ENCODE measurements at places on chromosomes 6 and 20.

- no peak for DNase-seq
Measured at GRCh38 chr6:17530321-17530835, 69.7 kb upstream of the FAM8A1 start.

- no peak for DNase-seq
Measured at GRCh38 chr20:47703748-47704147, 81.5 kb downstream of the SULF2 start.

- no peak for DNase-seq
Measured at GRCh38 chr20:25321262-25321831, 69.3 kb downstream of the ABHD12 start.

- no peak for DNase-seq
Measured at GRCh38 chr6:149717255-149717587, 680 bp downstream of the LATS1 start.

DNA sequence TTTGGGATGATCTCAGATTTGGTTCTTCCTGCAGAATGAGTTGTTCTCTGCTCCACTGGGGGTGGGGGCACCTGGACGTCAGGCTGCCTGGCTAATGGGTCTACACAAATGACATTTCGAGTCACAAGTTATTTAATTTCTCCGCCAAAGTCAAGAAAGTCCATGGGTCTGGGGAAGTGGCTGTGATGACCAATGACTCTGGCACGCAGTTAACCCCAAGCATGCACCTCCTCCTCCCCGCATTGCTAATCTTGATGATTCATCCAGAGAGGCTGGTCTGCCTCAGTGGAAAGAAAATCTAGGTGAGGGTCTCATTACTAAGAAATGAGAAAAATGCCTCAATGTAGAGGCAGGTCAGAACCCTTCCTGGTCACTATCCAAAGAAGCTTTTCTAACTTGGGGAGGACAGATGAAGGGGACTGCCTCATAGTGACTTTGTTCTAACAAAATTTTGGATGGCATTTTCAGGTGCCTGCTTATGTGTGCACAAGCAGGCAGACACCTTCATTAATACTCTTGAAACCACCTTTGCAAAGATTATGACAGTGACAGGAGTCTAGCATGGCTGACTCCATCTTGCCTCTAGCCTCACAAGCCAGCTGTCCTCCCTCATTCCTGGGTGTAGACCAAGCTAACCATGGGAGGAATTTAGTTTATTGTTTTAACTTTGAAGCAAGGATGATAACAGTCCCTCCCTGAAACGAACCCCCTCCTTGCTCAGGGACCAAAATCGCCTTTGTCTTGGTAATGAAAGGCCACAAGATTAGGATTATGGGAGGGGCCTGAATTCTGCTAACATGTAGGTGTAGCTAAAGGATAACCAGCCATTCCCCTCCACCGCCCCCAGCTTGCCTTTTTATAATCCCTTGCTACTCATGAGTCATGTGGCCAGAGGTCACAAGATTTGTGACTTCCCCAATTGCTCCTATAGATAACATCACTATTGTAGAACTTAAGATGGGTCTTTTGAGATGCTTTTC, 98.6 kb upstream of the MRPS10 start:
- no peak for DNase-seq

GRCh38 chr6:157380458-157380778, 572 bp upstream of the ZDHHC14 start:
- DNase-seq = no peak

DNA sequence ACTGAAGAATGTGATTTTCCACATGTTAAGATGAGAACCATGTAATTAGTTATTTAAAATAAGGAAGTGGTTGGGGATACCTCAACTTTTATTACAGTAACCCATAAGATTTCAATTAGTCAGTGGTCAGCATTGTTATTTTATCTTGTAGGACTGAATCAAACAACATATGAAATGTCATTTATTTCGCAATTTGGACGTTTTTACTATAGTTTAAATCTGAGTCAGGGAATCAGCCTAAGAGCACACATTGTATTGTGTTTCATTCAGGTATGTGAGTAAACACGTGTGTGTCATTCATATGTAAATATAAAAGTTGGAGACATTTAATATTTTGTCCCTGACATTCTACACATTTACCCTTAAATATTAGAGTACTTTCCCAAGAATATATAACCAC, 1418.7 kb downstream of the GRIK2 start:
- DNase-seq = no peak

DNA sequence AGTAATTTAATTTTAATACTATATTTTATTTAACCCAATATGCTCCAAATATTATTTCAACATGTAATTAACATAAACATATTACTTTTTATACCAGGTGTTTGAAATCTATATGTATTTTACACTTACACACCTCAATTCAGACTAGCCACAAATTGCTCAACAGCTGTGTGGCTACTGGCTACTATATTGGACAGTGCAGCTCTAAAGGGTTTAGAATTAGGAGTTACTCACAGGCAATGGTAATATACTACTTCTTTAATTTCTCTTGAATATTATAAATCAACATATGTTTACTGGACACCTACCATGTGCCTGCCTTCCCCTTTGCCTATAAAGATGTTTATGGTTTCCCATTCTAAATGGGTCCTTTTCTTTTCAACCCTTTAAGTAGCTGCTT, 2.3 kb downstream of the MTRF1L start:
- DNase-seq = no peak

DNA sequence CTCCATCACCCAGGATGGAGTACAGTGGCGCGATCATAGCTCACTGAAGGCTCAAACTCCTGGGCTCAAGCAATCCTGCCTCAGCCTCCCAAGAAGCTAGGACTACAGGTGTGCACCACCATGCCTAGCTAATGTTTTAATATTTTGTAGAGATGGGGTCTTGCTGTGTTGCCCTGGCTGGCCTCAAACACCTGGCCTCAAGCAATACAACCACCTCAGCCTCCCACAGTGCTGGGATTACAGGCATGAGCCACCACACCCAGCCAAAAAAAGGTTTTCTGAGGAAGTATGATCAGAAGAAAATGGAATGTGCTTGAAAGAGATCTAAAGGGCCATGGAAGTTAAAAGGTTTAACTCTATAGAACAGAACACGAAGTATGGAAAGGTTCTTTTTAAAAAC, 8.7 kb downstream of the RBBP9 start:
- DNase-seq = no peak

- DNase-seq = no peak
Measured at GRCh38 chr20:38320221-38320620, 16.3 kb downstream of the BPI start.

DNA sequence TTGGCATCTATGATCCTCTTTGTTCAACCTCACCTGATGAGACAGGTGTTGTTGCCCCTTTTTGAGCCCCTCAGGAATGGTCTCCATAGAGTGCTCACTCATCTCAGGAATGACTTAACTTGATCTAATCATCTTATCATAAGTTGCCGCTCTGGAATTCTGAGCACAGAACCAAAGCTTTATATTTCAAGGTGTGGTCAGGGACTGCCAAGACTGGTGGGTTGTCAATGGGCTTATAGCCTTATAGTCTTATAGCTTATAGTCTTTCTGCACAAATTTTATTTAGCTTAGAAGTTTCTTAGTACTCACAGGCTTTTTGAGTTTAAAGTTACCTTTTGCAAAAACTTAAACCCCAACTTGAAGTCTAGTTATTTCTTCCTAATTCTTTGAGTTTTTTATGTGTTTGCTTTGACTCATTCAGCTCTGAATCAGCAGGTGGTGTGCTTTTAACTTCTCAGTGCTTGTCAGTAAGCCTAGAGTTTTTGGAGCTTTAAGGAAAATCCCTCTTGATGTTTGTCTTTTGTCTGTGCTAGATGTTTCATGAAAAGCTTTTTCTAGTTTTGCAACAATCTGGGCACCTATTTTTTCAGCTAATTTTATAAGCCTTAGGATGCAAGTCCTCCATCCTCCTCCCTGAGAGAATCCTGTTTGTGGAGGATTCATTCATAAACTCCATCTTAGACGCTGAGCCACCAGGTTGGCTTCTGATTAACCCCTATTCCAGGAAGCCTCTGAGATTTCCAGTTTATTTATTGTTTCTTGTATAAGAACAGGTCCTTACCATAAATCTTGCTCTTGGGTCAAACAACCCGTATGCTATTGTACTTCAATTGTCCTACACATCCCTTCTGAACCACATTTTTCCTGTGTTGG, 72.3 kb upstream of the SSTR4 start:
- DNase-seq = no peak

- no peak for DNase-seq
Measured at GRCh38 chr6:38554700-38555413, 84.9 kb downstream of the BTBD9 start.

DNA sequence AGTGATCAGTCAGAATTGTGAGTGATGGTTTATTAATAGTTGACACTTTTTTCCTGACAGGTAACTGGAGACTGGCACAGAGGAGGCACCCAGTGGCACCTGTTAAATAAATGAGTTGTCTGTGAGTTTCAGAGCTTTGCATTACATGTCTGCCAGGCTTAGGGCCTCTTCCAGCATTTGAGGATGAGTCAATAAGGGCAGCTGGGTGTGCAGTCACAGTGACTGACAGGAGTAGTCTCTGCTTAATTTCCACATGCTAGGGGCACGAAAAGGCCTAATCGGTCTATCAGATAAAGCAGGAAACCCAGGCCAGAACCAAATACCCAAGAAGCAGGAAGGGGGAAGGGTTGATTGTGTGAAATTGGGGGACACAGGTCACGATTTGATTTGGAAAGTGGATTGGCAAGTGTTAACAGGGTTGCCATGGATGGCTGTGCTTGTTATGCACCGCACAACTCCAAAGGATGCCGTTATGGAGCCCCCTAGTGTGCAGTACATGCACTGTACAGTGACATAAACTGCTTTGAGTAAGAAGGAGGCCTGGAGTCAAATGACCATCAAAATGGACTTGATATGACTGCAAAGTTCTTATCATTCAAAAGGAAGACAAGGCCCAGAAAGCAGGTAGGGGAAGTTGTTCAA, 111.9 kb upstream of the GGTLC1 start:
- DNase-seq = peak; percentile 25

DNA sequence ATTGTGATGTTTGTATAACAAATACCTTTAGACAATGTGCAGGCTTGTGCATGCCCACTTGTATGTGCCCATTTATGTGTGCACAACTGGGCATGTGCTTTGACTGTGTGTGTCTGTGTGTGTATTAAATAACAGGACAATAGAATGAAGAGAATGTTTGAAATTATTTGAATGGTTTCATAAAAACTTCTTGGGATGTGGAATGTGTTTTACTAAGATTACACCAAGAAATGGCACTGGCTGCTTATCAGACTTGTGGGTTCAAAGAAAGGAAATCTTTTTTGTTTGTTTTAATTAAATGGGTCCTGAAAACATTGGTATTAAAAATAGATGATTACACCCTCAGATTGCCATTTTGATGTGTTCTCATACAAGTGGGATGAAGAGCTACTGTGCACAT, 191.6 kb upstream of the CCN2 start:
- no peak for DNase-seq

GRCh38 chr6:110265273-110265672, 85.0 kb downstream of the CDC40 start:
- DNase-seq = no peak

GRCh38 chr6:167094820-167095637, 27.9 kb upstream of the CCR6 start:
- no peak for DNase-seq

DNA sequence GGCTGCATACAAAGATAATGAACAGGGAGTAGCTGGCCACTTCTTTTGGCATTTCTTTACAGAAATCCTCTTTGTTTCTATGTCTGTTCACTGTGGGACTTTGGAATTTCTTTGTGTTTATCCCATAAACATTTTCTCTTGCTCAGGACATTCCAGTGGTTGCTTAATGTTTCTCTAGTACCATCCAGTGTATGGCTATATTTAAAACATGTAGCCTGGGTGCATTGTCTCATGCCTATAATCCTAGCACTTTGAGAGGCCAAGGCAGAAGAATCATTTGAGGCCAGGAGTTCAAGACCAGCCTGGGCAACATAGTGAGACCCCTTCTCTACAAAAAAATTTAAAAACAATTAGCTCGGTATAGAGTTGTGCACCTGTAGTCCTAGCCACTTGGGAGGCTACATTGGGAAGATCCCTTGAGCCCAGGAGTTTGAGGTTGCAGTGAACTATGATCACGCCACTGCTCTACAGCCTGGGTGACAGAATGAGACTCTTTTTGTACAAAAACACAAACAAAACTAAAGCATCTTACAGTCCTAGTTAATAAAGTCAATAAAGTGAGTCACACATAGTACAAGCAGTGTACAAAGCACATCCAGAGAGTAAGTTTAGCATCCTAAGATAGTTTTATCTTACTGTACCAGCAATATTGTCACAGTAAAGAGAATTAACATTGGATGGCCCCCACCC, 63.3 kb downstream of the ZFAND3 start:
- DNase-seq = no peak

DNA sequence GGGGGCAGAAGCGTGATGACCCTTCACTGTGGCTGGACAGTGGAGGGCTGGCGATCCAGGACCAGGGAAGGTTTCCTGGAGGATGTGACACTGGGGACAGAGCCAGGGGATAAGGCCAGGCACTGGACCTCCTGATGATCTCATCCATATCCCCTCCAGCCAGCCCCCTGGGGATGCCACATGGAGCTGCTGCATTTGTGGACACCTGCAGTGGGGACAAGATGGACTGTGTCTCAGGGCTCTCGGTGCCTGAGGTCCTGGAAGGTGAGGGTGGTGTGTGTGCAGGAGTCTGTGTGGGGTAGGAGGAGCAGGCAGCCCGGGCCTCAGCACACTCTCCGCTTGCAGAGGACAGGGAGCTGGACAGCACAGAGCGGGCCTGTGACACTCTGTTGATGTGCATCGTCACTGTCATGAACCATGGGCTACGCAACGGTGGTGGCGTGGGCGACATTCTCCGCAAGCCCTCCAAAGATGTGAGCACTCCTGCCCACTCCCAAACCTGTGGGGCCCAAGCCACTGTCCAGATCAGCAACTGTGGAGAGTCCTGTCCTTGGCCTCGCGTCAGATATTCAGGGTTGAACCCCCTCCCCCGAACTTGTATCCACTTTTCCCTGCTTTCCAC, 19.9 kb downstream of the UQCC2 start:
- no peak for DNase-seq

DNA sequence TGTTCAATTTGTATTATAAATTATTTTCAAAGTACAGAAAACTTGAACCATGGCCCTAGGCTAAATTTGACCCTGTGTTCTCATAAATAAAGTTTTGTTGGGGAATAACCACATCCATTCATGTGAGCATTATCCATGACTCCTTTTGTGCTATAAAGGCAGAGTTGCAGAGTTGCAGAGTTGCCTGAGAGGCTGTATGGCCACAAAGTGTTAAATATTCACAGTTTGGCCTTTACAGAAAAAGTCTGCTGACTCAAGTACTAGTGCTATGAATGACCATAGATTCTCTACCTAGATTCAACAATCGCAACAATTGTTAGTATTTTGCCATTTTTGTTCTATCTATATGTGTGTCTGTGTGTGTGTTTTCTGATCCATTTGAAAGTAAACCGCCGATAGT, 46.2 kb upstream of the BEND3 start:
- DNase-seq = no peak

GRCh38 chr6:82573254-82573972, 209.8 kb downstream of the TPBG start:
- no peak for DNase-seq

- DNase-seq = no peak
Measured at GRCh38 chr6:90982051-90982450, 395.2 kb upstream of the MAP3K7 start.

- DNase-seq = no peak
Measured at GRCh38 chr20:7348253-7348652, 580.8 kb downstream of the BMP2 start.

Data from stimulated activated CD8-positive, alpha-beta memory T cell treated with anti-CD3 and anti-CD28 coated beads, Interleukin-4, amount 100 ng/mL, for 4 hours (primary cell).